ENCODE measurements at places on chromosomes 11 and 22.

DNA sequence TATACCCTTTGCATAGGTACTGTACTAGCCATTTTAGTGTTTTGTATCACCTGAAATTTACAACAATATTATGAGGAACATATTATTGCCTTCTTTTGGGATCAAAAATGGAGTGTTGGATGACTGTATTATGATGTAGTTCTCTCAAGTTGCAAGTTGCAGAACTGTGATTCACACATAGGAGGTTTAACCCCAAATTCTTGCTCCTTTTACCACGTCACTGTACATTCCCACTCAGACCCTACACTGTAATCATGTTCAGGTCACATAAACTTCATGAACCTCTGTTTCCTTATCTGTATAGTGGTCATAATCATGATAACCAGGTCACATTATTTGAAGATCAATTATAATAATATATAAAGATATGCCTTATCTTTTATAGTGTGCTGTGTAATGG, 925.1 kb upstream of the TENM4 start:
- no peak for DNase-seq
- H3K27ac ChIP-seq = no peak overlapping the region
- H3K36me3 ChIP-seq = no peaks in the 10 kb centered on the region
- no peak overlapping the region for H3K4me3 ChIP-seq

- H3K36me3 ChIP-seq = peaks cover 60% of the 10 kb centered on the region
- no peaks in the 10 kb centered on the region for H3K27me3 ChIP-seq
- peak overlapping the region; percentile 100 for H3K27ac ChIP-seq
- no peak for DNase-seq
Observed at GRCh38 chr22:30244066-30244465, 2.5 kb downstream of the LIF start.

DNA sequence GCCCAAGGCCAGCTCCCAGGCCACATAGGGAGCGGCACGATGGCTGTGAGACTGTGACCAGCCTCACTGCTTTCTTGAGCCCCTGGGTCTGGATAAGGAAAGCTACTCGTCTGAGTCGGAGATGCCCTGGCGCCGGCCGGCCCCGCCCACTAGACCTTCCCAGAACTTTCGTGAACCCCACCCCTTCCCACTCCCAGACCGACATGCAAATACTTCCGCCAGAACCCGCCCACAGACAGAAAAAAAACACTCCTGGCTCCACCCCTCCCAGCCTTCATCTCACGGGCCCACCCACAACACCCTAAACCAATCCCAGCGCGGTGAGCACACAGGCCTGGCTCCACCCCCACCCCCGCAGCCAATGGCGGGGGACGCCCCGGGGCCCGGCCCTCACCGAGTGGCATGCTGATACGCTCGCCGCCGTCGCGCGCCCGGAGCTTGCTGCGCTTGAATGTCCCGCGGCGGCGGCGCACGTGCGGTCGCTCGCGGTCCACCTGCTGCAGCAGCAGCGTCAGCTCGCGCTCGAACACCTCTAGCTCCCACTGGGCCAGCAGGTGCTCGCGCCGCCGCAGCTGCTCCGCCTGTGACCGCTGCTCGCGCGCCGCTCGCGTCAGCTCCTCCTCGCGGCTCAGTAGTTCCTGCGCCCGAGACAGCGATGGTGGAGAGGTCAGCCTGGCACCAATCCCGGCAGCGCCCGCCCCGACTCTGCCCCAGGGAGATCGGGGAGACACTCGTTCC, 7.0 kb downstream of the MAP3K11 start:
- no peaks in the 10 kb centered on the region for H3K27me3 ChIP-seq
- DNase-seq = no peak
- H3K4me3 ChIP-seq = no peak overlapping the region
- peaks cover 26% of the 10 kb centered on the region for H3K4me1 ChIP-seq

DNA sequence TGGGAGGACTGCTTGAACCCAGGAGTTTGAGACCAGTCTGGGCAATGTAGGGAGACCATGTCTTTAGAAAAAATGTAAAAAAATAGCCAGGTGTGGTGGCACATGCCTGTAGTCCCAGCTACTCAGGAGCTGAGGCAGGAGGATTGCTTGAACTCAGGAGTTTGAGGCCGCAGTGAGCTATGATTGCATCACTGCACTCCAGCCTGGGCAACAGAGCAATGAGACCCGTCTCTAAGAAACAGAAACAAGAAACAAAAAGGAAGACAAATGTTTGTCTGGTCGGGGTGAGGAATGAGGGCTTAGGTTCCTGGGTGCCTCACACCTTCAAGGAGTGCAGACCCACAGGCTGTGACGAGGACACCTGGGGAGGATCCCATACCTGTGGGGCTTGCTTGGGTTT, 191.9 kb downstream of the CEP164 start:
- no peak overlapping the region for H3K27ac ChIP-seq
- no peak for DNase-seq
- no peak overlapping the region for H3K4me3 ChIP-seq
- H3K4me1 ChIP-seq = no peaks in the 10 kb centered on the region

GRCh38 chr22:35043252-35043933, 22.6 kb upstream of the ISX start:
- H3K4me1 ChIP-seq = no peaks in the 10 kb centered on the region
- H3K27me3 ChIP-seq = no peaks in the 10 kb centered on the region
- no peak overlapping the region for H3K4me3 ChIP-seq
- no peak for DNase-seq

GRCh38 chr11:7892059-7892699, 38.9 kb downstream of the OR10A6 start:
- no peak for DNase-seq
- peaks cover 15% of the 10 kb centered on the region for H3K27me3 ChIP-seq

DNA sequence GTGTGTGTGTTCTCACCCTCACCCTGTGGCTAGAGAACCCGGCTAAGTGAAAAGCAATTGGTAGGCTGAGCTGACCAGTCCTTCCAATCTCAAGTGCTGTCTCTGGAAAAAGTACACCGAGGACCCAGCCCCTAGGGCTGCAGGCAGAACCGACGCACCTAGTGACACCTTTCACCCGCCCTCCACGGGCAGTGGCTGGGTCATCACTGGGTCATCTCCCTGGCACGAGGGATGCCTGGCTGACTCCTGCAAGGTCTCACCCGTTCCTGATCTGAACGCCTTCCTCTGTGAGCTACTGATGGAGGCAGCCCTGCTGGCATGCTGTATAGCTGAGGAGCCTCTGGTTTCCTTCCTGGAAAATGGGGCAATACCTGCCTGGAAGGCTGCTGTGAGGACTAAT, 311.5 kb downstream of the NTM start:
- DNase-seq = no peak
- no peaks in the 10 kb centered on the region for H3K27me3 ChIP-seq
- H3K27ac ChIP-seq = no peak overlapping the region
- H3K4me3 ChIP-seq = no peak overlapping the region
- H3K4me1 ChIP-seq = no peaks in the 10 kb centered on the region

- H3K36me3 ChIP-seq = no peaks in the 10 kb centered on the region
- no peak overlapping the region for H3K27ac ChIP-seq
- no peak for DNase-seq
- H3K27me3 ChIP-seq = no peaks in the 10 kb centered on the region
- no peak overlapping the region for H3K4me3 ChIP-seq
- H3K4me1 ChIP-seq = no peaks in the 10 kb centered on the region
Observed at GRCh38 chr11:70766901-70767300, 368.6 kb downstream of the CTTN start.

GRCh38 chr22:45608763-45609180, 62.9 kb upstream of the ATXN10 start:
- DNase-seq = peak; percentile 59
- peaks cover 9% of the 10 kb centered on the region for H3K4me1 ChIP-seq
- no peak overlapping the region for H3K4me3 ChIP-seq
- no peaks in the 10 kb centered on the region for H3K36me3 ChIP-seq

GRCh38 chr22:28231441-28231840, 312.4 kb upstream of the PITPNB start:
- H3K4me3 ChIP-seq = no peak overlapping the region
- H3K27me3 ChIP-seq = peaks cover 6% of the 10 kb centered on the region
- no peaks in the 10 kb centered on the region for H3K4me1 ChIP-seq
- H3K27ac ChIP-seq = no peak overlapping the region
- no peak for DNase-seq

- no peak overlapping the region for H3K27ac ChIP-seq
- H3K27me3 ChIP-seq = no peaks in the 10 kb centered on the region
- no peak for DNase-seq
- no peak overlapping the region for H3K4me3 ChIP-seq
Observed at GRCh38 chr22:26466196-26466595, 17.4 kb downstream of the HPS4 start.

Measured in activated CD4-positive, alpha-beta T cell treated with anti-CD3 and anti-CD28 coated beads, Interleukin-2, amount 10 ng/mL, durations not matched to agents 24 days and 14 days (primary cell).